ENCODE measurements at places on chromosomes 3 and 15.

DNA sequence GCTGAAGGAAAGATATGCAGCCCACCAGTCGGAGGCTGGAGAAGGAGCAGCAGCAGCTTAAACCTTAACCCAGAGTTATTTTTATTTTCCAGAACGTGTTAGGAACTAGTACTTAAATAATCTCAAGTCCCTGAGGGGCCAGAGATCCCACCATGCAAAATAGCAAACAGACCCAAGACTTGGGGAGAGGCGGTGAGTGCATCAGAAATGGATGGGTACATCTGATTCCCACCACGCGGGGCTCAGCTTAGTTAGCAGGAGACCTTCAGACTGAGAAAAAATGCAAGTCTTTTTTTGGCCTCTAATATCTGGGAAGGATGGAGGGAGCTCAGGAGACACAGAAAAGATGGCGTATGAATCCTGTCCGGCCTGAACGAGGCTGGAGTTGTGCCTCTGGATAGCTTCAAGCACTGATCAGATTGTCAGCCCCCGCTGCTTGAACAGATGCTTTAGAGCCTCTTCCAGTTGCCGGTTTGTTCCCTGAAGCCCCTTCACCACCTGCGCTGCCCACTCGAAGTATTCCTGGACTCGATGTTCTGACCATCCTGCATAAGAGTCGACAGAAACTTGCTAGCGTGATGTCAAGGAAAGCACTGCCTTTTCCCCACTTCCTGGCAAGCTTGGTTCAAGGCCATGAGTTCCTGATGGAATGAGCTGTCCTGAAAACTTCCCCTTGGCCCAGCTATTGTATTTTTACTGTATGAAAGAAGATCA, 1.3 kb downstream of the HDDC3 start:
- DNase-seq: no peak

- no peak for DNase-seq
Observed at GRCh38 chr15:84594617-84595290, 6.1 kb upstream of the ZSCAN2 start.

DNA sequence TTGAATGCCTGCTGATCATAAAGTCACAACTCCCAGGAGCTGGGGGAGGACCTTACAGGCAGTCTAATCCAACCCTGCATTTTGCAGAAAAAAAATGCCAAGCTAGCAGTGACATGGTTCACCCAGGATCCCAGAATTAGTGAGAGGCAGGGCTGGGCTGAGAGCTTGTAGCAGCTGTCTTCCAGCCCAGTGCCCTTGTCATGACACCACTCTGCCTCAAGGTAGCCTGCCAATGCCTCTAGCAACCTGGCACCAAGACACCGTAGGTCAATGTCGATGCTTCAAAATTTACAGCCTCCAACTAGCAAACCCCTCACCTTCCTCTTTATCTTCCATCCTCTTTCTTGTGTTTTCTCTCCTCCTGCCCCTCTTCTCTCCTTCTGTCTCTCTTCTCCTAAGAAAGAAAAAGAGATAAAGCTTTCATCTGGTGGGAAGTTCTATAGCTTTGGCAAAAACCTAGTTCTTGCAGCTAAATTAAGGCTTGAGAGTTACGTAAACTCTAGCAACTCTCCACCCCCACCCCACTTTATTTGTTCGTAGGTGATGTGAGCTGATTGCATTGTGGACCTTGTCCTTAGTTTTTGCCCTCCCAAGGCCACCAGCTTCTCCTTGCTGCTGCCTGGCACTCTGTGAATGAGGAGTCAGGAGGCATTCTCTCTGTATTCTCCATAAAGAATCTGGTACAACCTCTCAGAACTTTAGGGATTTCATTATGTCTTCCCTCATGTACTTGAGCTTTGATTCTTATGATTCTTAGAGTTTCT, 18.3 kb upstream of the BFSP2 start:
- no peak for DNase-seq

DNA sequence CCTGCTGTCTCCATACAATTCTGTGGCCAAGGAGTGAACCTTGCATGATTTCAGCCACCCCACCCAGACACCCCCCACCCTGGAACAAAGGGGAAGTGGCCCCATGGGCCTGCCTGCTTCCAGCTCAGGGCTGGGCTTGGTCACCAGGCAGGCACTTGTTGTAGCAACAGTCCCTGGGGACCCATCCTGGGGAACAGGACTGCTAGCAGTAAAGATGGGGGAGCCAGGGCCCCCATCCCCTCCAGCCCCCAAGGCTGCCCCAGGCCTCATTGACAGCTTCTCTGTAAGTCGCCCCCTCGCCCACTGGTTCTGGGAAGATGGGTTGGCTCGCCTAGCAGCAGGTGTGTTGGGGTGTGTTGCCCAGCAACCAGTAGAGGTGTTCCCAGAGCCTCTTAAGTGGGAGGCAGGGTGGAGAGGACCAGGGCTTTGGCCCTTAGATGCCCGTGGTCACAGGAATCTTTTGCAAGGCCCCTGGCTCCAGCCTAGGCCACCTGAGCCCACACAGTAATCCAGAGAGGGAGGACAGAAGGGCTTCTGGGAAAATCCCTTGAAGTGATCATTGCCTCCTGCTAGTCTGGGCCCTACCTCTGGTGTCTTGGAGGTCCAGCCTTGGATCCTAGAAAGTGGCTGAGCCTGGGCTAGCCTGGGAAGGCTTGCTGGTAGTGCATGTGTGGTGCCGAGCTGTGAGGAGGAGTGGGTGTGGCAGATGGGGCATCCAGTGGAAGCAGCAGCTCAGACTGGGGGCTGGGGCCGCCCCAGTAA, 48.9 kb downstream of the CYP11A1 start:
- DNase-seq: no peak

Measured in activated CD4-positive, alpha-beta T cell treated with anti-CD3 and anti-CD28 coated beads for 1 hour (primary cell).